Stimulated activated CD8-positive, alpha-beta memory T cell treated with anti-CD3 and anti-CD28 coated beads, Interleukin-15, amount 100 ng/mL, for 48 hours (primary cell): ENCODE measurements at places on chromosomes 16 and 17.
A peak's percentile ranks its signal among the peaks of the same experiment; 100 is the strongest.

GRCh38 chr16:47826070-47826469 lies 329.7 kb downstream of the ABCC12 start:
- no peak for DNase-seq

- no peak for DNase-seq
Observed at GRCh38 chr17:48637323-48638260, 11.4 kb upstream of the HOXB9 start.

GRCh38 chr16:77300256-77300655 lies 101.0 kb downstream of the SYCE1L start:
- DNase-seq: no peak

DNA sequence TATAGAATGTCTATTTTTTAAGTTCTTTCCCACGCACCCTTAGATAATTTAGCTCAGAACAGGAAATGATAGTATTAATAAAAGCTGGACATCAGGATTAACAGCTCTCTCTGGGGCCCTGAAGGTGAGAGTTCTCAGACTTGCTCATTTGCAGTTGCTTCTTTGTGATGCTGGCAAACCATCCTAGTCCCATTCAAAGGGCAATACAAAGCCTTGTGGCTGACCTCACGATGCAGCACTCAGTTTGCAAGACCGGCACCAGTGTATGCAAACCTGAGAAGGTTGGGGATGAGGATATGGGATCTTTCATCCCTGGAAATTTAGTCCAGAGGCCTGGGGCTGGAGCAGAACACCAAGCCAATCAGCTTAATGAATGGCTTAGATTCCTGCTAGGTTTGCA lies 29.3 kb downstream of the STH start:
- DNase-seq: no peak

DNA sequence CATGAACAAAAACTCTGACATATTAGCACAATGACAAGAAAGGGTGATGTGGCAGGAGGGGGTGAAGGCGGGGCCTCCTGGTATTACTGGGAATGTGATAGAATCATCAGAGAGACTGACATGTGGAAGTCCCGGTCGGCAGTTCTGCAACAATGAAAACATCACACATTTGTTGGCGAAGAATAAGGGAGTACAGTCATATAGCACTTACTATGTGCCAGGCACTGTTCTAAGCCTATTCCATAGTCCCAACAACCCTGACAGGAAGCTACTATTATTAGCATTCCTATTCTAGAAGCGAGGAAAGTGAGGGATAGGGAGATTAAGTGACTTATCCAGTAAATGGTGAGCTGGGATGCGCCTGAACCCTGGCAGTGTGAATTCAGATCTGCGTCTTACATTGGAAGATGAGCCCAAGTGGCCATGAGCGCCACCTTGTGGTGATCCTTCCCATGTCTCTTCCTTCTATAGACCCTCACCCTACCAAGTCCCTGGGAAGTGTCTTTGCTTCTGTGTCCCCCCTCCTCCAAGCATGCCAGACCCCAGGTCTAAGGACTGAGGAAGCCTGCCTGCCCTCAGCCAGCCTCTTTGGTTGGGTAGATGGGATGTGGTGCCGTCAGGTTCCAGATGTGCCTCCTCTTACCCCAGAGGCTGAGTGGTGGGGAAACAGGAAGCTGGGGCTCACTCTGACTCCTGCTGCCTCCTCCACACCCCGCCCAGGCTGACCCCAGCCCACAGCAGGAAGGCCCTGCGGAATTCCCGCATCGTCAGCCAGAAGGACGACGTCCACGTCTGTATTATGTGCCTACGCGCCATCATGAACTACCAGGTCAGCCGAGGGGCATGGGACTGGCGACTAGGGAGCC lies 14.0 kb downstream of the FMNL1 start:
- no peak for DNase-seq

DNA sequence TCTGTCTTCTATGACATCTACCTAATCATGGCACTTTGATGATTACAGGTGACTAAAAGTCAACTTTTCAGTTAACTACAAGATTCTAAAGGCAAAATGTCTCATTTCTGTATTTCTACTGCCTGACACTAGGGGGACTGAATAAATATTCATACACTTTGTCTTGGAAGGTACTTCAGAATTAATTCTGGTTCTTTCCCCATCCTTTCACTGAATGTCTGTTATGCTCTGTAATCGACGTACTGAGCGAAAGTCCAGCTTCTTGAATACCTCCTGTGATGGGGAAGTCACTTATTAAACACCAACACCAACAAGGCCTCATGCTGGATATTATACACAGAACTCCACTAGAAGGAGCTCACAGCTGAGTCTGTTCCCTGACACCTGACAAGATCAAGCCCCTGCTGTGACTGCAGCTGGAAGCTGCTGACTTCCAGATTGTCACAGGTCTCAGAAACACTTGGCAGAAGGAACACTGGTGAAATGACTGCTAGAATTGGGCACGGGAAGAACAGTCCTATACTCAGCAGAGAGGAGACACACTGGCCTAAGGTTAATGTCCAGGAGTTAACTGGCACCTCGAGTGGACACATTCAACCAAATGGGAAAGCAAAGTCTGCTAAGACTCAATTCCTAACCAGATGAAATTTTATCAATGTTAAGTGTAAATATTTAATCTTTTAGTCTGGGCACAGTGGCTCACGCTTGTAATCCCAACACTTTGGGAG lies 31.9 kb downstream of the CMC2 start:
- DNase-seq: no peak

DNA sequence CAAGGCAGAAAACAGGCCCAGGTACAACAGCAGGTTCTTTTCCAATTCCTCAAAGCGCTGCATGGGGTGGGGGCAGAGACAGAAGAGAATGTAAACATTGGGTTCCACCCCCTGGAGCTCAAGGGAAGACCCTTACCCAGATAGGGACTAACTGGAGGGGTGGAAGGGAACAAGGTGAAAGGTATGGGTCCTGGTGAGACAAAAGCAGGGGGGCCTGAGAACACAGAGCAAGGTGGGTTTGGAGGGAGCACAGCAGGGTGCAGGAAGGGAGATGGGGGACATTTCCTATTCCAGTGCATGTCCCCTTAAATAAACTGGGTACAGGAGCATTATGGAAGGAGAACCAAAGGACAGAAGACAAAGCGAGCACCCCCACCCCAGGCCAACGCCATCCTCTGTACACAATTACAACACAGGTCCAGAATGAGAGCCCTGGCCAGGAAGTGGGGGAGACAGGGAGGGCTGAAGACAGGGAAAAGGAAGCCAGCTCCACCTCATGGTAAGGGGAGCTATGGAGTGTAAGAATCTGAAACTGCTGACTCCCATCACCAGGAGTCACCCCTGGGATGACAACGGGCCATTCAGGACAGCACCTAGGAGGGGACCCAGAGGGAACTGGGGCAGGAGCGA lies 2.1 kb upstream of the CD2BP2 start:
- DNase-seq: no peak

GRCh38 chr17:37848690-37849616 lies 75.3 kb upstream of the TBC1D3K start:
- no peak for DNase-seq

DNA sequence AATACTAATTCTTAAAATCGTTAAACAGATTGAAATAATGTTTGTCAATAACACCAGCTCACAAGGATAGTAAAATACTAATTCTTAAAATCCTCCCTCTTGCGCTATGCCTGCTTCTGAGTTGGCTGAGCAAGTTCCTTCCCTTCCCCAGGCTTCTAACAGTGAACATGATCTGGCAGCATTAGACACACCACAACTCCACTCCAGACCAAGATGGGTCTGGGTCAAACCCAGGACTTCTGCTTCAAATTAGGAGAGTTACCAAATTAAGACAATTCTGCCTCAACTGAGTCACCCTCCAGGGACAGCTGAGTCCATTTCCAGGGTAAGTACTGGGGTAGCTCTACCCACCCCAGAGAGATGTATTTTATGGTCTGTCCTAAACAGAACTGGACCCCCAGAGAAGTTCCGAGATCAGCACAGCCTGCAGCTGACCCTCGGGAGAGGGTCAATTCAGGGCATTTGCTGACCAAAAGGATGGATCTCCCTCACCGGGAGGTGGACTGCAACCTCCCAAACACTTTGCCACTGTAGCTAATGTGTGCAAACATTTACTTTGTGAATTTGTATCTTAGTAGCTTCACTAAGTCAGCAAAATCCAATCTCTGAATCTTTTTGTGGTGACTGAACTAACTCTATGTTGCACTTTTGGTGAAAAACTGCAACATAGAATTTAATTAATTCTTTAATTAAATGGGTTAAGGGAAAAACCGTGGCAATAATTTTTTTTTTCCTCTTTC lies 48.8 kb downstream of the ADCY9 start:
- no peak for DNase-seq

- no peak for DNase-seq
Observed at GRCh38 chr16:3086596-3087242, 12.4 kb downstream of the ZSCAN10 start.

DNA sequence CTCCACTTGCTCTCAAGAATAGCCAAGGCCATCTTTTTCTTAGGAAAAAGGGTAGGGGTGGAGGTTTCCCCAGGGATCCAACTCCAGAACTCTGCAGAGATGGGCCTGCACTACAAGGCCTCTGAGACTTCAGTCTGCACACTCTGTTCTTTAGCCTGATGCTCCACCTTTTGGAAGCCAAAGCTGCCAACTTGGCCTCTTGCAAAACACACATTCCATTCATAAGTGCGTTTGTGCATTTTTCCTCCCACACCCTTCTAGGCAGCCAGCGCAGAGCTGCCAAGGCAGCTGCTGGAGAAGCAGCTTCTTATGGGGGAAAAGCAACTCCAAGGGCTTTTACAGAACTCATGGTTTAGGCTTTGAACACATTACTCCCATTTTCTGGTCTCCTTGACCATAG lies 45.3 kb downstream of the REXO5 start:
- no peak for DNase-seq

DNA sequence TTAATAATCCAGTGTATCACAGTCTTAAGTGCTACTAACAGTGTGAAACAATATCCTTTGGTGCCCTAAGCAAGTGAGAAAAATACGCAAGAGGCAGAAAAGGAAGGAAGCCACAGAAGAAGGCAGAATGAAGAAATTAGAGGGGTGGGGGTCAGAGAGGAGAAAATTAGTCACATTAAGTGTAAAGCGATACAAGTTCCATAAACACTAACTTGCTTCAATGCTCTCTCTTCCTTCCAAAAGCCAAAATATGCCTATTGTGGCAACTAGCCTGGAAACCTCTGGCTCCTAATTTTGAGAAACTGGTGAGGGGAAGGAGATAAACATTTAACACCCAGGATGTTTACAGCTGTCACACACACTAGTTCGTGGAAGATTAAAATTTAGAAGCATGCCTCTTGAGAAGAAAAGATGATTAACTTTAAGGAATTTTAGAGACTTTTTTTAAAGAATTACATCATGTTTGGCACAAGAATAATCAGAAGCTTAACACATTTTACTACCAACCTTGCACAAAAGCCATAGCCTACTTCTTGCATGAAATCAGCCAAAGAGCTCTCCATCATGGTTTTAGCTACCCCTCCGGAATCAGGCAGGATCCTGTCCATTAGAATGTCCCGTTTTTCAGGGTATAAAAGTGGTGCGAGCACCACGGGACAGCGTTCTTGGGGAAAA lies 44.7 kb downstream of the CNOT1 start:
- no peak for DNase-seq

GRCh38 chr16:55279598-55279997 lies 44.4 kb upstream of the IRX6 start:
- DNase-seq: no peak

- DNase-seq: no peak
Observed at GRCh38 chr16:68217506-68217905, 18.4 kb downstream of the ESRP2 start.

- no peak for DNase-seq
Observed at GRCh38 chr17:13952009-13952750, 117.1 kb upstream of the COX10 start.

DNA sequence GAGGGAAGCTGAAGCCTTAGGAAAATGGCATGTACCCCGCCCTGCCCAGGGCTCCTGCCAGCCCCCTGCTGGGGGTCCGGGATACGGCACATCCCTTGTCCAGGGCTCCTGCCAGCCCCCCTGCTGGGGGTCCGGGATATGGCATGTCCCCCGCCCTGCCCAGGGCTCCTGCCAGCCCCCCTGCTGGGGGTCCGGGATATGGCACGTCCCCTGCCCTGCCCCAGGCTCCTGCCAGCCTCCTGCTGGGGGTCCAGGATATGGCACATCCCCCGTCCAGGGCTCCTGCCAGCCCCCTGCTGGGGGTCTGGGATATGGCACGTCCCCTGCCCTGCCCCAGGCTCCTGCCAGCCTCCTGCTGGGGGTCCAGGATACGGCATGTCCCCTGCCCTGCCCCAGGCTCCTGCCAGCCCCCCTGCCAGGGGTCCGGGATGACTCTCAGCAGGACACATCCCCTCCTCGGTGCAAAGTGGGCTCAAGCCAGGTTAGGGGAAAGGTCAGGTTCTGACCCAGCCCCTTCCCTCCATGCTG lies 43.2 kb downstream of the RPH3AL start:
- DNase-seq: no peak

- no peak for DNase-seq
Observed at GRCh38 chr17:1890758-1891450, 61.1 kb downstream of the RPA1 start.

DNA sequence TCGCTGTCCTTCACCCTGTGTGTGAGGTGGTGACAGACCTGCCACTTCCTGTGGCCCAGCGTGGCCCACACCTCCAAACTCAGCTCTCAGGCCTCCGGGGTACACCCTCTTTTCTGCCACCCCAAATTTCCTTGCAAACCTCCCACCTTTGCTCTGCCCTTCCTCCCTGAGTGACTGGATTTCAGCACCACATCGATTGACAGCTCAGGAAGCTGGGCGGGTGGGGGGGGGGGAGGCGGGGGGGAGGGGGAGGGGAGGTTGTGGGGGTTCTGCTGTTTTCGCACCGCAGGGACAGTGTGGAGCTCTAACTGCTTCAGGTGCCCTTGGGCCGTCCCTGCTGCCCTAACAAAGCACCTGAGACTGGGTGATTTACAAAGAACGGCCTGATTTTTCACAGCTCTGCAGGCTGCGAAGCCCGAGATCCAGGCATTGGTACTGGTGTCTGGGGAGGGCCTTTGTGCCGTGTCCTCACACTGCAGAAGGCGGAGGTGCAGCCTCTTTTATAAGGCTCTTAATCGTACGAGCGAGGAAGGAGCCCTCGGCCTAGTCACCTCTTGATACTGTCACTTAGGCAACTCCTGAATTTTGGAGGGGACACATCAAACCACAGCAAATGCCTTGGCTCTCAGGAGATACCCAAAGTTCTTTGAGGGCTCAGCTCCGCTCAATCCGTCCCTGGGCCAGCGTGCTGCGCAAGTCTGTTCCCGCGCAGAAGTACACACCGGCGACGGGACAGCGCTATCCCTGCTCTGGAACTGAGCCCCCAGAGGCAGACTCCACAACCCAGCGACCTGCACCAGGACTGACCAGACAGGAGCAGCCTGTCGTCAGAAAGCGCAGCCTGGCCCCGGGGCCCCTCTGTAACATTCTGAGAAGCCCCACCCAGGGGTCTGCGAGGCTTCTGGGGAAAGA lies 3.6 kb downstream of the NDUFAF8 start:
- DNase-seq: no peak

DNA sequence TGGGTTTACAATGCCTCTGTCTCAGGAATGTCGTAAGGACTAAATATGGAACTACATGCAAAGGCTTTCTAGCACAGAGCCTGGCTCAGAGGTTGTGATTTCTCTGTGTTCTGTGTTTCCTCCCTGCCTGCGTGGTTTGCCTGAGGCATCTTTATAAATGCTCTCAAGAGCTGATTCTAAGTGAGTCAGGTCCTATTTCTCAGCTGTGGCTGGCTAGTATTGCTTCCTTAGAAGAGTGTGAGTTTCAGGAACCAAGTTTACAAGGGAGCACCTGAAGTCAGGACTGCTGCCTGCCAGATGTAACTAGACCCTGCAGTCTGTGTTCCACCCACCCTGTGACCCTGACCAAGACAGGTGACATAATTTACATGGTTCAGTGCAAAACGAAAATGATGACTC lies 8.0 kb upstream of the CCL1 start:
- peak; percentile 8 for DNase-seq

GRCh38 chr16:84810518-84811273 lies 9.1 kb upstream of the CRISPLD2 start:
- DNase-seq: no peak
